ENCODE measurements at places on chromosomes 6 and 20.

GRCh38 chr6:90947184-90948064 lies 360.6 kb upstream of the MAP3K7 start:
- no peak for DNase-seq

DNA sequence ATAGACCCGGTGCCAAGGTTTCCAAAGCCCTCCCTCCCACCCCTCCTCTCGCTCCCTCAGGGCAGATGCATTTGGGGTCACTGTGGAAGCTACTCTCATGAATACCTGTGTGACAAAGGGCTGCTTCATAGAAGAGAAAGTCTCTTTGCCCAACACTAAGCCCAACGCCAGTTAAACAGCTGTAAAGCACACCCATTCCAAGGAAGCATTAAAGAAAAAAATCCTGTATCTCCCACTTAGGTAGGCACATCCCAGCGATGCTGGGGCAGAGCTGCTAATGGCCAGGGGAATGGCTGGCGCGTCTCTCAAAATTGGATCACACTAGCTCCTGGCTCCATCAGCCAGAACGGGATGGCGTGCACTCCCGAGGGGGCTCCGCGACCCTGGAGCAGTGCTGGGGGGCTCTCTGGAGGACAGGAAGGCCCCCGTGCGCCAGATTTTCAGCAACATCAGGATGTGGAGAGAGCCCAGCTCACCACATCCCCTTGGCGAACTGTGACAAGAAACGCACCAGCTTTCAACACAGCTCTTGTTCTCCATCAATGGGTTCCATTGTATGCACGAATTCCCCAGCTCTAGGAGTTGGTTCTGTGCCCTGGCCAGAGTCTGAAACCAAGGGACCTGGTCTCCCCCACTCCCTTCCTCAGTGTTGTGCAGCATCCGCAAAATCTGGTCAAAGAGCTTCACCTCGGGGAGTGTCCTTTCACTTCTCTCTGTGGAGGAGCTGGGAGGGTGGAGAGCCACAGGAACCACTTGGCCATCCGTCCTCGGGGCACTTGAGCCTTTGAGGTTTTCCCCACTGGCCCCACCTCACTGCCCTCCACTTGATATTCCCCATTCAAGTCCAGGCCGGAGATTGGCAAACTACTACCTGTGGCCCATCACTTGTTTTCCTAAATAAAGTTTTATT lies 74.1 kb downstream of the TFAP2C start:
- DNase-seq: no peak

- no peak for DNase-seq
Observed at GRCh38 chr6:5174756-5175549, 85.8 kb downstream of the LYRM4 start.

DNA sequence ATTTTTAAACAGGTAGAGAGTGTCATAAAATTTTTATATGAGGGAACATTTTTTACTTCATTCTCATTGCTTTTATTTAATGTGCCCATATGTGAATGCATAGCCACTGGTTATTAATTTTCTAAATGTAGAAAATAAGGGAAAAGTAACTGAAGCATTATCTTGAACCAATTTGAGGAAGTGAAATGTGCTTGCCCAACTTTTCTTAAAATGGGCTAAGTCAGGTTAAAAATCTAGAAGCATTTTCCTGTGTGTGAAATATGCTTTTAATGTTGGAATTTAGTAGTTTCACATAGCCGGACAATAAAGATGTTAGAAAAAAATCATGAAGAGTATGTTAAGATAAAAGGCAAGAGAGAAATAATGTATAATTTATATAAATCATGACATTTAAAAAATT lies 3.8 kb downstream of the SEC23B start:
- DNase-seq: no peak

DNA sequence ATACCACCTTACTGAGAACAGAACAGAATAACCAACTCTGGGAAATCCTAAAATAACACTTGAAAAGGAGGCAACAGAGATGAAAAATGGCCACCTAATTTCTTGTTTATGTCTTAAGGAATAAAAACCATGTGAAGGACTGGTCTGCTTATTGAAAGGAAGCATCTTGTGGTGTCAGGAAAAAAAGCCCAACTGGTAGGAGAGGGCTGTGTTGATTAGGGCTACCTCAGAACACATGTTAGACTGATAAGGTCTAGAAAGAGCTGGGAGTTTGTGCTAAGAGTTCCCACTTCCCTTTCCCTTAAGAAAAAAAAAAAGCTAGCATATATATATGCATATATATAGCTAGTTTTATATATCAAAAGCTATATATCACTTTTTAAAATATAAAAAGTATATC lies 425.3 kb upstream of the BTBD3 start:
- DNase-seq: no peak

- peak; percentile 95 for DNase-seq
Observed at GRCh38 chr6:57262488-57262887, 40.4 kb upstream of the RAB23 start.

GRCh38 chr6:127737768-127738167 lies 160.8 kb downstream of the C6orf58 start:
- no peak for DNase-seq

GRCh38 chr20:5522422-5522821 lies 205.7 kb upstream of the PROKR2 start:
- no peak for DNase-seq

DNA sequence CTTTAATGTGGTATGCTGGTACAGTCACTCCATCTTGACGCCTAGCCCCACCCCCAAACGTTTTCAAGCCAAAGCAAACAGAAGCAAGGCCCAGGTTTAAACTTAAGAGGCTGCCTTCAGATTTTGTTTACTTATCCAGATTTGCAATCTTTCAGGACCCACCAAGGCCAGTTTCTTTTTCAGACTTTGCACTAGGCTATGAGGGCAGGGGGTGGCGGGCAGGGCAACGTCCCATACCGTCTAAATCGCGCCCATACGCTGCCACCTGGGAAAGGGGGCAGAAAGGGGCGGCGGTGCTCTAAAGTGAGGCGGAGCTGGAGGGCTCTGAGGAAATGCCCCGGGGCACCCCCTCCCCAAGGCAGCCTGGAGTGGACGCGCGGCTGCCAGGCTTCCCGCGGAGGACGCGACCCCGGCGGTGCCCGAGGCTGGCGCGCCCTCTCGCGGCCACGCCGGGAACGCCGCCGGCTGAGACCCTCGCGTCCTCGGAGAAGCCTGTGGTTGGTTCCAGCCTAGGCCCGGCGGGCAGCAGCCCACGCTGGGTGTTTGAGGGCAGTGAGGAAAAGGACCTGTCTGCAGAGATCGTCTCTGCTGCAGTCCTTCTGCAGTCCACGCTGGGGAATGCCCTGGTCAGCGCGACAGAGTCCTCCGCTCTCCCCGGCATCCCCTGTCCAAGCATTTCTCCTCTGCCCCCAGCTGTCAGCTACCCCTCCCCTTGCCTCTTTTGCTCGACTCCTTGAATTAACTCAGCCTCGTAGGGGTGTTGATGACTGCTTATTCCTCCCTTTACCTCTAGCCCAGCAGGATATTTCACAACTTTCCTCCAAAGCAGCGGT lies 129.2 kb upstream of the PRND start:
- no peak for DNase-seq

DNA sequence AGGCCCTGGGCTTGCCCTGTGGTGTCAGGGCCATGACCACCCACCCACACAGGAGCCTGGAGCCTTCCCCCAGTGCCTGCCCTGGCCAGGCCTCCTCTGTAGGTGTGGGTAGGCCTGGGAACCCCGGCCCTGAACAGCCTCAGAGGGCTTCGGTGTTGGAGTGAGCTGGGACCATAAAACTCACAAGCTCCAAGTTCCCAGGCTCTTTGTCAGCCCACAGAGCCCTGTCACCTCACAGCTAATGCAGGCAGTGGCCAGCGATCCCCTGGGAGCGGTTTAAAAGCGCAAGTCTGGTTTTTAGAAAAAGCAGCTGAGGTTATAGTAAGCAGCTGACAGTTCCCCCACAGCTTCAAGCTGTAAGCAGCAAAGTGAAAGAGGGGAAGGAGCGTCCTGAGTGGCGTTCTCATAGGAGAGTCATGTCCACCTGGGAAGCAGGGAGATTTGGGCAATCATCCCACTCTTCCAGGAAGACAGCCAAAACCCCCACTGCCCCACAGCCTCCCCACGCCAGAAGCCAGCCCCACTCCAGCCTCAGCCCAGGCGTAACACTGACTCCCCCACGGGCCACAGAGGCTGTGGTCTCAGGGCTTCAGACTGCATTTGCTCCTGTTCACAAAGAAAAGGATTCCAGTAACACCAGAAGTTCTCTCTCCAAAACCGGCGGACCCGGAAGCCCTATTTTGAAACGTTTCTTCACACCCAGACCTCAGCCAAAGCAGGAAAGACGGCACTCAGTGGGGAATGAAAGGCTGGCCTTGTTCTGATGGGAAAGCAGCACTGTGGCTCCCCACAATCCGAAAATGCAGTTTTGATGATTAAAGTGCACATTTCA lies 34.3 kb upstream of the FOXC1 start:
- DNase-seq: peak; percentile 89

GRCh38 chr6:99305021-99305554 lies 44.4 kb downstream of the FAXC start:
- DNase-seq: no peak

DNA sequence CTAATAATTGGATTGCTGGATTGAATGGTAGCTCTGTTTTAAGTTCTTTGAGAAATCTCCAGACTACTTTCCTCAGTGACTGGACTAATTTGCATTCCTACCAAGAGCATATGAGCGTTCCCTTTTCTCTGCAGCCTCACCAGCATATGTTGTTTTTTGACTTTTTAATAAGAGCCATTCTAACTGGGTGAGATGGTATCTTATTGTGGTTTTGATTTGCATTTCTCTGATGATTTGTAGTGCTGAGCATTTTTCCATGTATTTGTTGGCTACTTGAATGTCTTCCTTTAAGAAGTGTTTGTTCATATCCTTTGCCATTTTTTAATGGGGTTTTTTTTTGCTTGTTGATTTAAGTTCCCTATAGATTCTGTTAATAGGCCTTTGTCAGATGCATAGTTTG lies 94.7 kb upstream of the AHI1 start:
- no peak for DNase-seq

DNA sequence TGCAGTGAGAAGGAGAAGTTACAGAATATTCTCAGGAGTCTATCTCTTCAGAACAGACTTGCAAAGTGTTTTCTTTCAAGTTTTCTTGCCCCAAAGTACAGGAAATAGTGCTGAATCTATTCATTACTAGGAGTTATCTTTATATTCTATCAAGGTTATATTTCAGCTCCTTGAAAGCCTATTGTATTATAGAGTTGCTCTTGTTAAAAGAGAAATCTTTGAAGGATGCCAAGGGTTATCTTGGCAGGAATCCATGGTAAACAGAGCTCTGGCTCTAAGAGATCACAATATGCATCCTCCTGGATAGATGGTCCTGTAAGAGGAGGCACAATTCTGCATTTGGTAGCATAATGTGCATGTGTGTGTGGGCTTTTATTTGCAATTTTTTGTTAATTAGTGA lies 21.2 kb upstream of the SNRPB2 start:
- no peak for DNase-seq

DNA sequence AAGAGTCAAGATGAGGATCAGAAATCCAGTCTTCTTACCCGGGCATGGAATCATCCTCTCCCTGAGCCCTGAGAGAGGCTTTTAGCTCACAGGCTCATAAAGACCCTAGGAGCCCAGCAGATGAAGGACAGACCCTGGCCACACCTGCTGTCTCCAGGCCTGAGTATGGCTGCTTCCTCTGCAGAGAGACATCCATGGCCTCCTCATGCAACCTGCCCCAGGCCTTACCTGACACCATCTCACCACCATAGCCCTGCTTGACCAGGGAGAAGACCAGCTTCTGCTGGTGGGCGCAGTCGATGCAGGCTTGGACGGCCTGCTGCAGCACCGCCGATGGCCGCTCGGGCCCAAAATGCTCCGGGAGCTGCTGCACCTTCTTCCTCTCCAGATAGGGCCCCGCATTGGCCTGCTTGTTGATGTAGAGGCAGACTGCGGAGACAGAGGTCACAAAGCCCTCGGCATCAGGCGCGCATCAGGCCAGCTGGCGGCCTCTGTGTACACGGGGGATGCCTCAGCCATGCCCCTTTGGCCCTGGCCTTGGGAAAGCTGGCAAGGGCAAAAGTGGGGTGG lies 77.6 kb downstream of the SCML4 start:
- DNase-seq: peak; percentile 74

DNA sequence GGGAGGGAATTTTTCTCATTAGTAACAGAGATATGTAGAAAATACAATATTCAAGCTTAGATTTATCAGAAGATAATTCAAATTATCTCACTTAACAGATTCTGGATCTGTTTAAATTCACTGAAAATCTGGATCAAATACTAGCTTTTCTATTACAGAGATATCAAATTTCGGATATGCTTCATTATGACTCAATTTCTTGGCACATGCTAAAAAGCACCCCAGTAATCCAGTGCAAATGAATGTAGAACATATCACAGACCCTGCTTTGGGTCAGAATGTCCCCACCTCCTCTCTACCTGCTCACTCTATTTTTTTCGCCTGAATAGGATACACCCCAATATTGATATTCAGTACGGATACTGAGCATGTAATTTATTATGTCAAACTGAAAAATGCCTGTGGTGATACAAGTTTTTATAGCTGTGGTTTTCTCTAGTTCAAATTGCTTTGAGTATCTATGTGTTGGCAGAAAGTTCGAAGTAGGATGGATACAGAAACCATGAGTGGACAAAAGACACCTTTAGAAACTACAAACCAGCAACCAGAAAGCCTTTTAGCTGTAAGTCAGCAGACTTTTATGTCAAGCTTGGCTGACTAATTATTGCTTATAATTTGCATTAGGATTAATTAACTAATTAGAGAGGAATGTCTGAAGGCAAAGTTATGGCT lies 290.0 kb downstream of the TFAP2B start:
- DNase-seq: no peak

GRCh38 chr6:64777941-64778785 lies 928.9 kb downstream of the EYS start:
- DNase-seq: no peak

DNA sequence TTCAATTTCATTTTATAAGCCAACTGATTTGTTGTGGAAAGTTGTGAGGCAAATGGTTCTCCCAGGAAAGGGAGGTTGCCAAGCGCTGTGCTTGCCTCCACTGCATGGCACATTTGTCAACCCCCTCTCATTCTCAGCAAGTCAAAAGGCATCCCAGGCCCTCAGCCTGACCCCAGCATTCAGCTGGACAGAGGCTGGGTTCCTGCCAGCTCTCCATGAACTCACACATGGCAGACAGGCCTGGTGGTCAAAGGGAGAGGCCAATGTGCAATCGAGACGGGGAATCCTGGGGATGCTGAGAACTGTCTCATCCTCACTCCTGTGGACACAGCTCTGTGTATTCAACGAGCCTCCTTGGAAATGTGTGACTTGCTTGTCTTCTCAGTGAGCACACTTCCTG lies 106.0 kb upstream of the CDH4 start:
- DNase-seq: no peak

DNA sequence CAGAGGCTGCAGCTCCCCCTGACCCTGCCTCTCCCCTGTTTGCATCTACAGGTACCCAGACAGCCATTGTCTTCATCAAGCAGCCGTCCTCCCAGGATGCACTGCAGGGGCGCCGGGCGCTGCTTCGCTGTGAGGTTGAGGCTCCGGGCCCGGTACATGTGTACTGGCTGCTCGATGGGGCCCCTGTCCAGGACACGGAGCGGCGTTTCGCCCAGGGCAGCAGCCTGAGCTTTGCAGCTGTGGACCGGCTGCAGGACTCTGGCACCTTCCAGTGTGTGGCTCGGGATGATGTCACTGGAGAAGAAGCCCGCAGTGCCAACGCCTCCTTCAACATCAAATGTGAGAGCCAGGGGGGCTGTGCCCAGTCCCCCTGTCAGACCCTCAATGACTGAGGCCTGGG lies 42.1 kb upstream of the SRF start:
- no peak for DNase-seq
